ENCODE measurements at places on chromosomes 16 and 17.

- no peak for DNase-seq
Observed at GRCh38 chr17:40348562-40349476, 15.7 kb downstream of the GJD3 start.

DNA sequence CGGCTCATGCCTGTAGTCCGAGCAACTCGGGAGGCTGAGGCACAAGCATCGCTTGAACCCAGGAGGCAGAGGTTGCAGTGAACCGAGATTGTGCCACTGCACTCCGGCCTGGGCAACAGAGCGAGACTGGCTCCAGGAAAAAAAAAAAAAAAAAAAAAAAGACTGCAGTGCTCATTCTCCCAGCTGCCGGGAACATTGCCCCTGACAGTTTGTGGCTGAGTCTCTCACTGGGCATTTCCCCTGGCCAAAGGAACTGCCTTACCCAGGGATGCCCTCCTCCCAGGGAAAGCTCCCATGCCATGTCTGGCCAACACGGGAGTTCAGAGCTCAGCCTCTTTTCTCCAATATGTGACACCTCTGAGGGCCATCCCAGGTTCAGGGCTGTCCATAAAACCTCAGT, 21.3 kb upstream of the USP10 start:
- DNase-seq, result no peak

DNA sequence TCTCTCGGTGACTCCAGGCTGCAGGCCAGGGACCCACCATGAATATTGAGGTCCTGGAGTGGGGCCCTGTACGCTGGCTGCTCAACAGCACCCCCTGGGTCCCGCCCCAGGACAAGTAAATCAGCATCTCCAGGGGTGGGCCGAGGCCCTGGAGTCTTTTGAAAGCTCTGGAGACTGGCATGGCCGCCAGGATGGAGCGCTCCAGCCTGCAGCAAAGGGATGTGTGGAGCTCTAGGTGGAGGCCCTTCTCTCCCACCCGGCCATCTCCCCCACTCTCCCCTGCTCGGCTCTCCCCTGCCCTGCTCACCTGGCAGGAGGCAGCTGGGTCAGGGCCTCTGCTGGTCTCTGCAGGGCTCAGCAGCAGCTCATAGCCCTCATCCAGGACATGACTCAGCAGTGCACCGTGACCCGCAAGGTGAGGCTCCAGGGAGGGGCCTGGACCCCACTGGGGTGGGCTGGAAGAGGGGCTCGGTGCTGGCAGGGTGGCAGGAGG, 16.6 kb downstream of the SGSH start:
- no peak for DNase-seq

DNA sequence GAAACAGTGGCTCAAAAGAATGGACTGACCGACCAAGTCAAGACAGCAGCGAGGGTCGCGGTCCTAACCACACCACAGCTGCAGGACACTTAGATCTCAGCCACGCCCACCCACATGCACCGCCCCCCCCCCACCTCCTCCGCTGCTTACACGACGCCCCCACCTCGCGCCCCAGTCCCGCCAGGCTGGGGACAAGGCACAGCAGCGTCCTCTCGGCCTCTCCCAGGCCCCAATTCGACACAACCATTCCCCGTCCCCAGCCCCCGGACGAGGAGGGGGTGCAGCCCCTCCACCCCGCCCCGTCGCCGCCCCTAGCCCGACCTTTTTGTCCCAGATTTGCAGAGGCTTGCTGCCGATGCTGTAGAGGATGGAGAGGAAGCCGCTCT, 477 bp downstream of the CFAP20 start:
- DNase-seq, result no peak

GRCh38 chr17:80665792-80666191, 121.2 kb downstream of the RPTOR start:
- DNase-seq, result no peak

GRCh38 chr16:47493381-47494337, 32.5 kb downstream of the PHKB start:
- no peak for DNase-seq

DNA sequence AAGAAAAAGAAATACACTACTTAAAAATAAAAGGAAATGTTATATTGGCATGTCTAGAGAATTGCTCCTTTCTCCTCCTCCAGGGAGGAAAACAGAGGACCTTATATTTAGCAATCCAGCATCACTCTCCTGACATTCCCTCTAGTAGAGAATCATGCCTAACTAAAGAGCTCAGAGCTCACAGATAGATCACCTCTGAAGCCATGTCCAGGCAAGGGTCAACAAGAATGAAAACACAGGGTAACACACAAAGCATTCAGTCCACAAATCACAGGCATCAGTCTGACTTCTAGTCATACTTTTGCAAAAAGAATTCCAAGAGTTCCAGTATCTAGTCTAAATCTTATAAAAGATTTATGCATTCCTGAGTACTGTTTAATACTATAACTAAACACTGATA, 4.4 kb upstream of the HASPIN start:
- DNase-seq, result no peak

- DNase-seq, result no peak
Observed at GRCh38 chr16:53041320-53042051, 11.2 kb downstream of the CHD9NB start.

- no peak for DNase-seq
Observed at GRCh38 chr16:82814059-82814458, 187.3 kb downstream of the CDH13 start.

DNA sequence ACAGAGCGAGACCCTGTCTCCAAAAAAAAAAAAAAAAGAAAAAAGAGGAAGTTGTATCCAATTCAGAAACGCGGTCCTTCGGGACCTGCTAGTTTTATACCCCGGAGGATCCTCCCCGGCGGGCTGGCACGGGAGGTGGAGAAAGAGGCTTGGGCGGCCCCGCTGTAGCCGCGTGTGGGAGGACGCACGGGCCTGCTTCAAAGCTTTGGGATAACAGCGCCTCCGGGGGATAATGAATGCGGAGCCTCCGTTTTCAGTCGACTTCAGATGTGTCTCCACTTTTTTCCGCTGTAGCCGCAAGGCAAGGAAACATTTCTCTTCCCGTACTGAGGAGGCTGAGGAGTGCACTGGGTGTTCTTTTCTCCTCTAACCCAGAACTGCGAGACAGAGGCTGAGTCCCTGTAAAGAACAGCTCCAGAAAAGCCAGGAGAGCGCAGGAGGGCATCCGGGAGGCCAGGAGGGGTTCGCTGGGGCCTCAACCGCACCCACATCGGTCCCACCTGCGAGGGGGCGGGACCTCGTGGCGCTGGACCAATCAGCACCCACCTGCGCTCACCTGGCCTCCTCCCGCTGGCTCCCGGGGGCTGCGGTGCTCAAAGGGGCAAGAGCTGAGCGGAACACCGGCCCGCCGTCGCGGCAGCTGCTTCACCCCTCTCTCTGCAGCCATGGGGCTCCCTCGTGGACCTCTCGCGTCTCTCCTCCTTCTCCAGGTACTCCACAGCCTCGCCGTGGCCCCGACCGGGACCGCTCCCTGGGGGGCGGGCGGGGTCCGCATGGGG, at the start of gene CDH3:
Gene CDH3, plus strand, starts transcription at position 596 of the 779 bp plus-strand sequence. Its CDS starts 70 bp downstream, at position 666.
- DNase-seq, result no peak

DNA sequence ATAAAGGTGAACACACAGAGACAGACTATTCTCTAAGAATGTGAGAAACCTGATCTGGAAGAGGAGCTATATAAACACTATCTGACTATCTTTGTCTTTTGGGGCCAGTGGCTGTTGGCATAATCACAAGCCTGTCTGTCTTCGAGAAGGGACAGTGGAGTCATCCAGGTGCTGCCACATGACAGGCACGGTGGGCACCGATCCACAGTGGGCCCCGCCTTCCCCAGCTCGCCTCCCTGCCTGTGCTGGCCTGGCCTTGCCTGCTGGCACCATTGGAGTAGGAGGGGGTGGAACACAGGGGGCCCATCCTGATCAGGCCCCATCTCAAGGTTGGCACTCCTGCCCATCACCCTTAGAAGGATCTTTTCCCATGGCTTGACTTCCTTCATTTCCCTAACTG, 112.8 kb downstream of the CCDC182 start:
- no peak for DNase-seq

Measured in stimulated activated CD4-positive, alpha-beta T cell treated with anti-CD3 and anti-CD28 coated beads, Interleukin-2, amount 100 ng/mL, for 48 hours (primary cell).